ENCODE measurements at places on chromosomes 6 and 20. TPM values are rescaled to one million over a fixed set of nuclear protein-coding genes. Genes with fewer than 3 reads are reported as not detected.

The CAP2 gene
- 20.9 TPM for polyA plus RNA-seq

The MAP7 gene
- polyA plus RNA-seq, result 40.4 TPM

The AKIRIN2 gene
- 71.7 TPM for polyA plus RNA-seq

The DCDC2 gene
- polyA plus RNA-seq, result 0.88 TPM

The B3GAT2 gene
- 3.6 TPM for polyA plus RNA-seq

The ULBP2 gene
- 0.73 TPM for polyA plus RNA-seq

The ZNF391 gene
- polyA plus RNA-seq, result 3.2 TPM

The FAM83D gene
- polyA plus RNA-seq, result 30.7 TPM

The CGA gene
- not detected for polyA plus RNA-seq

The BPIFA1 gene
- polyA plus RNA-seq, result not detected

The THEMIS gene
- polyA plus RNA-seq, result 0.48 TPM

The TREM1 gene
- polyA plus RNA-seq, result 0.93 TPM

DNA sequence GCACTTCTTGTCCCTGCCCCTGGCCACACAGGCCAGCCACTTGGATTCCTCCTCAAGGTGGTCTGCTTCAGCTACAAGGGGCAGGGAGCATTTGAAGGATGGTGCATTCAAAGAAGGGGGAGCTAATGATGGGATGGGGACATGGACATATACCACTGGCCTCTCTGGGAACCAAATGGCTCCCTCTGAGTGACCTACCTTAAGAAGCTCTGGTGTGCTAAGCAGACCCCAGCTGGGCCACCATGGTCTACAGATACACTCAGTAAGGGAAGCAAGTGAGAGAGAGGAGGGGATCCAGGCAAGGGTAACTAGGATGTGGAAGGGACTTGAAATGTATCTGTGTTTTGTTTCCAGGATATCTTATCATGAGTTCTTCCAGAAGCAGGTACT is 62.4 kb downstream of the TTI1 start:
- no peak for DNase-seq

GRCh38 chr20:51815383-51816076 is 13.2 kb upstream of the SALL4 start:
- DNase-seq, result no peak

DNA sequence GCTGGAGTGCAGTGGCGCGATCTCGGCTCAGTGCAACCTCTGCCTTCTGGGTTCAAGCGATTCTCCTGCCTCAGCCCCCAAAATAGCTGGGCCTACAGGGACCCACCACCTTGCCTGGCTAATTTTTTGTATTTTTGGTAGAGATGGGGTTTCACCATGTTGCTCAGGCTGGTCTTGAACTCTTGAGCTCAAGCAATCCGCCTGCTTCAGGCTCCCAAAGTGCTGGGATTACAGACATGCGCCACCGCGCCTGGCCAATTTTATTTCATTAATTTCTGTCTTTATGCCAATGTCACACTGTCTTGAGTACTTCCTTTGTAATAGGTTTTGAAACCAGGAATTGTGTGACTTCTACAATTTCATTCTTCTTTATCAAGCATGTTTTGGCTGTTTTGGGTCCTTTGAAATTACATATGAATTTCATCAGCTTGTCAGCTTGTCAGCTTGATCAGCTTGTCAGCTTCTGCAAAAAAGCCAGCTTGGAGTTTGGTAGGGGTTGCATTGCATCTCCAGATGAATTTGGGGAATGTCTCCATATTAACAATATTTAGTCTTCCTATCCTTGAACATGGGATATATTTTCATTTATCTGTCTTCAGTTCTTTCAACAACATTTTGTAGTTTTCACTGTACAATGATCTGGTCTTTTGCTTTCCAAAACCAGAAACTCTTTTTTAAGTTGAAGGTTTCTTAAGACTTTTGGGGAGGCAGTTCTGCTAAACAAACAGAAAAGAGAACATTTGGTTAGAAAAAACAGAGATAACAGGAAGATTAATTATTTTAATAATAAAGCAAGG is 20.8 kb downstream of the ZFAND3 start:
- no peak for DNase-seq

GRCh38 chr6:116210750-116211425 is 43.0 kb downstream of the TSPYL4 start:
- DNase-seq, result no peak

DNA sequence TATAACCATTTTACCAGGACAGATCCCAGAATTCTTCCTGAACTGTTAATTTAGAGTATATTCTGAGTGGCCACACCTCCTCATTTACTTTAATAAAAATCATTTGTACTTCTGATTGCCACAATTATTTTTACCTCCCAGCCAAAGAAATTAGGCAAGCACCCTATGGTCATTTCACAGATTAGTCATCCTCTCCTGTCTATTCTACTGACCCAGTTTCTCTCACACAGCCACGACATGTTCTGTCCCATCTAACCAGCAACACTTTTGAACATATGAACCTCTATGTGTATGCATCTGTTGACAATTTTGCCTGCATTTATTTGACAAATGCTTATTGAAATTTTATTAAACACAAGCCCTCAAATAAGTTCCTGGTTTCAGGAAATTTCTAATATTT is 202.6 kb upstream of the STXBP5 start:
- no peak for DNase-seq

GRCh38 chr6:7561153-7561964 is 19.9 kb downstream of the DSP start:
- no peak for DNase-seq

DNA sequence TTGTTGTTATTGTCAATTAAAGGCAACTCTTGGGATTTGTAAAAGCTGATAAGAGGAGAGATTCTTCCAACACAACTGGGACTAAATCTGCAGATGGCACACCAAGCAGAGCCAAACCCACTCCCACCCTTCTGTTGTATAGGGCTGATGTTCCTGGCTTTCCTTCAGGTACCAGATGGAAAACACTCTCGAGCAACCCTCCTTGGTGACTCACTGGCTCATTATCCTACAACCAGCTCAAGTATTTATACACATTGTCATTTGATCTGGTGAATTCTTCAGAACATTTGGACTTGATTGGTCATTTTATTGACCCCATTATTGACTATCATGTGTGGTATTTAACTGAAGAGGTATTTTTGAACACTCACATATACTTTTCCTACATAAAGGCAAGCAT is 190.3 kb upstream of the PCSK2 start:
- DNase-seq, result no peak

- no peak for DNase-seq
Observed at GRCh38 chr6:89775150-89775549, 44.4 kb downstream of the MDN1 start.

GRCh38 chr6:123640567-123641187 is 3.9 kb upstream of the TRDN start:
- no peak for DNase-seq

DNA sequence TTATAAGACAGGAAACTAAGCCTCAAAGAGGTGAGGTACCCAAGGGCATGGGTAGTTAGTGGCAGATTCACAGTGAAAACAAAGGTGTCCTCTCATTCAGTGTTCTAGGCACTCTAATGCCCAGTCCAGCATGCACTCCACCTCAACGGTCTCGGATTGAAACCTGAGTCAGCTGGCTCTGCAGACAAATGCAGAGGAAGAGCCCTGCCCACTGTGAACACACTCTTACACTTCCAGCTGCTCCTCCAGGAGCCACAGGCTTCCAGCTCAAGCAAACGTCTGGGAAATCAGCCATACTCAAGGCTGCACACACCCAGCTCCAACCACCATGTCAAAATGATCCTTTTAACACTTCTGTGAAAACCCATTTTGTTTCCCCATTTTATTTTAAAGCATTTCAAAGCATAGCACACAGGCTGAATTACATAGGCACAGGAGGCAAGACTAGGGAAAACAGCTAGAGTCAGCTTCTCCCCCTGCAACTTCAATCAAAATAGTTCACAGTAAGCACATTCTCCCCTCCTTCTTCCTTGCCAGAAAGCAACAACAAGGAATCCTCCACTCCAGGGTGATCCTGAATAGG is 3.0 kb upstream of the IL17A start:
- DNase-seq, result no peak

DNA sequence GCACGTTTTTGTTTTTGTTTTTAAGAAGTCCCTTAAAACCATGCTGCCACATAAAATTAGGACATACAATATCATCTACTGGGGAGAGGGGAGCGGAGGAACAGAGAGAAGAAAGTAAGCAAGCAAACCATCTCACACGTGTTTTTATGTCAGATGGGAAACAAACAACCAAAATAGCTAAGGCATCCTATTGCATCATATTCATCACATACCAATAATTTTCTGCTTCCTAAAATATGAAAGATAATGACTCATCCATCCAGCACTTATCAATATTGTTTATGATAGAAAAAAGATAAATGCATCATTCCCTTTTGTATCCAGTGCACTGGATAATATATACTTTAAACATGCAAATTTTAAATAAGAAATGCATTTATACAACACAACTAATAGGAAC is 329.6 kb downstream of the RNGTT start:
- DNase-seq, result no peak

- no peak for DNase-seq
Observed at GRCh38 chr20:22795871-22796270, 211.5 kb upstream of the FOXA2 start.

GRCh38 chr6:108947114-108947854 is 99.1 kb downstream of the ARMC2 start:
- DNase-seq, result peak; percentile 24

DNA sequence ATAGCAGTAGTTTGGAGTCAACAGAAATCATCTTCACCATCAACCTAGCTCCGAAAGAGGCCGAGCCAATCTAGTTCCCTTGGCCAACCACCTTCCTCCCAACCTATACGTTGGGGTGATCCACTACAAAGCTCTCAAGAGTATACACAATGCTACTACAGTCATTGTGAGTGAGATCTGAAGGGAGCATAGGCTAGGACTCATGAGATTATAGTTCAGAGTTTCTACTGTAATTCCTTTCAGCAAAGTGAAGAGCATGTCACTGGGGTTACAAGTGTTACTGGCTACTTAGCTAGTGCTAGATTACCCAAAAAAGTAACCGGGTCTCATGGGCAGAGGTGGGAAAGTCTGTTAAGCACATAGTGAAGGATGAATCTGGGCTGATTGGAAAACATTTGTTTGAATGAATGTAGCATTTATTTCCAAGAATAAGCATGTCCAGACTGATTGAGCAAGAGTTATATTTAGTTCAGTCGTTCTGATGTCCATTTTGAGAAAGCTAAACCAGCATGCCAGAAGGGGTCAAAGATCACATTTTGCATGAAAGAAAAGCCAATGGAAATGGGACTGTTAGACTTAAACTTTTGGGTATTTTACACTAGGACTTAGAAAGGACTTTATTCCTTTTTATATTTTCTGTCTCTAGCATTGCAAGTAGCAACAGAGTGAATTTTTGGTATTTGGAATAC is 10.5 kb upstream of the ESR1 start:
- DNase-seq, result no peak

GRCh38 chr6:77740380-77740779 is 87.5 kb downstream of the MEI4 start:
- DNase-seq, result peak; percentile 67

All from brain (organoid and tissue), 16 donors.